ENCODE measurements at places on chromosomes 16 and 17. TPM values are rescaled to one million over a fixed set of nuclear protein-coding genes. Genes with fewer than 3 reads are reported as not detected.

- DNase-seq, result peak; percentile 30
These were observed 146.1 kb upstream of the TOM1L1 start for GRCh38 chr17:54754560-54754959.

GRCh38 chr17:67492251-67492740 lies 115.2 kb downstream of the PITPNC1 start:
- DNase-seq, result no peak

- no peak for DNase-seq
These were observed 65.7 kb upstream of the NPEPPS start for GRCh38 chr17:47465165-47465564.

- no peak for DNase-seq
These were observed 18.8 kb downstream of the CLUAP1 start for GRCh38 chr16:3519581-3519980.

DNA sequence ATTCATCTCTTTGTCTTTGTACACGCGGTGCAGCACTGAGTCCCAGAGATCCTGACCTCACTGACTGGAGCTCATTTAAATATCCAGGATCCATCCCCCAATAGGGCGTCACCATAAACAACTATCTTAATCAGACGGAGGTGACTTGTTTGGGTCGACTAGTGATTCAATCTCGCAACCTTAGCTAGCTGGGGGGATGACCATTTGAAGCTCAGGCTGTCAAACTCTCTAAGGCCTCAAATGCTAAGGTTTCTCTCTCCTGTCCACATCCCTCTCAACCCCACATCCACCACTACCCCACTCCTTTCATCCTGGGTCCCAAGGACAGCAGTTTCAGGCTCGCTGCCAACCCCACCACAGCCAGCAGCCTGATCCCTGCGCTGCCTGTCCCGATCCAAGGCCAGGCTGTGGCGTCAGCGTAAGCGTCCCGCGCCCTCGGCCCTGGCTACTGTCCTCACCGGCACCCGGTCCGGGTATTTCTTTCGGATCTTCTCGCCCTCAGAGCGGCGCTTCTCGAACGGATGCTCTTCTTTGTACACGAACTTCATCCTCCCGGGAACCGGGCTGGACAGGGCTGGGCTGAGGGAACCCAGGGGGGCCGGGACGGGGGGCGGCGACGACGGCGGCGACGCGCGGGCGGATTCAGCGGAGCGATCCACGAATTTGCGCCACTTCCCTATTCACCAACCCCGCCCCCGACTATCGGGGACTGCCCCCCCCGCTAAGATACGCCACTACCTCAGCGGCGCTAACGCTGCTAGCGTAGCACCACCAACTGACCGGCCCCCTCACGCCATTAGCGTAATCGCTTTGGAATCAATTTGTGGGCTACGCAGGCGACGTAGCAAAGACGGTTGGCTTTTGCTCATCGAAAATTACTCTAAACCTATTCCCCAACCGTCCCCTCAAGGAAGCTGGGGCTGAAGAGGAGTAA lies at the start of gene GABARAP:
Gene GABARAP, minus strand, starts transcription at position 667 of the 934 bp plus-strand sequence. Its CDS starts 119 bp downstream, at position 548.
- DNase-seq, result peak; percentile 92

GRCh38 chr17:80565343-80566053 lies 20.9 kb downstream of the RPTOR start:
- DNase-seq, result no peak

GRCh38 chr16:13919330-13919682 lies 648 bp upstream of the ERCC4 start:
- DNase-seq, result no peak

DNA sequence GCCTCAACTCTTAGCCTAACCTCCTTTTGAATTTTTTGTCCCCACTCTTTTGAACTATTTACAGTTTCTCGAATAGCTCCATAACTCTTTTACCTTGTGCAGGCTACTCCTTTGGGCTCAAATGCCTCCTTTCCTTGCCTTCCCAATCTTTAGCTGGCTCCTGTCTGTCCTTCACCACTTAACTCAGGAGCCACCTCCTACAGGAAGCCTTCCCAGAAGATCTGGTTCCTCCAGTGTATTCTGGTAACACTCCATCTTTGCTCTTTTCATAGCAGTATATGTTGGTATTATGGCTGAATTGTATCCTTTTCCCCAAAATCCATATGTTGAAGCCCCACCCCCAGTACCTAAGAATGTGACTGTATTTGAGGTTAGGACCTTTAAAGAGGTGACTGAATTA lies 9.0 kb upstream of the GRB2 start:
- DNase-seq, result no peak

DNA sequence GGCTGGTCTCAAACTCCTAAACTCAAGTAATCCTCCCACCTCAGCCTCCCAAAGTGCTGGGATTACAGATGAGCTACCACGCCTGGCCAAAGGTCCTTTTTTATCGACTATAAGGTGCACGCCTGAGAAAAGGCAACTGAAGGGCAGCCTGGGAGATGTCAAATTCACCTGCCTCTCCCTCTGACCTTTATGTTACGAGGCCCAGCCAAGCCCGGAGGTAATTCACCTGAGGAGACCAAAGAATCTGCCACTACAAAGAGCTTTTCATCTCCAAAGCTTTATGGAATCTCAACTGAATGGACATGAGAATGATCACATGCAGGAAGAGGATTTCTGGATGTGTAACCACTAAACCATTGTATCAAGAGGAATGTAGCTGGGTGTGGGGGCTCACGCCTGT lies 37.2 kb downstream of the LYRM1 start:
- no peak for DNase-seq

- DNase-seq, result peak; percentile 41
These were observed 6.7 kb upstream of the CCDC92B start for GRCh38 chr17:2755891-2756724.

GRCh38 chr16:47317465-47318240 lies 143.2 kb downstream of the ITFG1 start:
- no peak for DNase-seq

DNA sequence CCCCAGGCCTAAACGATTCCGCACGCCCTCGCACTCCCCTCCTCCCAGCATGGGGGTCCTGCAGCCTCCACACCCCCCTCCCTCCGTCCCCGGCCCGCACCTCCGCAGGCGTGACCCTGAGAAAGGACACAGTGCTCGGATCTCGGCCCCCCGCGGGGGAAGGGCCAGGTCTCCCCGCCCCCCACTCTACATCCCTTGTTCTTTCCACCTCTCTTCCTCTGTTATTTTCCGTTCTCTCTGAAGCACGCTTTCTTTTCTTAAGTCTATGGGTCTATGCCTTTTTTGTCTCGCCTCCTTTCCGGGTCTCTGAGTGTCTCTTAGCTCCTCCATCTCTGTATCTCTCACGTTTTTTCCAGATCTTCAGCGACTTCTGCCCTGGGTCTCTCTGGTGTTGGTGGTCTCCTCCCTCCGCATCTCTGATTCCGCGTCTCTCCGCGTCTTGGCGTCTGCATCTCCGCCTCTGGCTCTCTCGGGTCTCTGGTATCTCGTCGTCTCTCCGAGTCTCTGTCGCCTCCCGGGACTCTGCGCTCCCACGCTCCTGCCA lies 2.1 kb upstream of the HES7 start:
- no peak for DNase-seq

- DNase-seq, result no peak
These were observed 31.1 kb downstream of the PPM1E start for GRCh38 chr17:58786586-58787295.

GRCh38 chr17:74276051-74276476 lies 2.0 kb downstream of the DNAI2 start:
- DNase-seq, result no peak

- no peak for DNase-seq
These were observed 25.6 kb downstream of the LRRC75A start for GRCh38 chr17:16466407-16466806.

DNA sequence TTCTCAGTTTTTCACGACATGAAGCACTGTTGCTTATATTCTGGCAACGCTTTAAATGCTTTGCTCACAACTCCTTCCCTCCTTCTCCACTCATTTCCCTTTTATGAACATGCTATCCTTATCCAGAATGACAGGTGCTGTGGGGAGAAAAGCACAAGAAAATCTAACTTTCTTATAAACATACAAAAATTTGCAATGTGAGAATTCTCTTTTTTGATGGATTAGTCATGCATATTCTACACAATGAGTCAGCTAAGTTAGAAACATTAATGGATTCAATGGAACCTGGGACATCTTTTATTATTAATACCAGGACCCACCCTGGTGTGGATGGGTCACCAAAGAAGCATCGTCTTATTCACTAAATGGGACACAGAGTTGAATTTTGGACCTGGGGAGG lies 234.6 kb upstream of the CDH5 start:
- no peak for DNase-seq

DNA sequence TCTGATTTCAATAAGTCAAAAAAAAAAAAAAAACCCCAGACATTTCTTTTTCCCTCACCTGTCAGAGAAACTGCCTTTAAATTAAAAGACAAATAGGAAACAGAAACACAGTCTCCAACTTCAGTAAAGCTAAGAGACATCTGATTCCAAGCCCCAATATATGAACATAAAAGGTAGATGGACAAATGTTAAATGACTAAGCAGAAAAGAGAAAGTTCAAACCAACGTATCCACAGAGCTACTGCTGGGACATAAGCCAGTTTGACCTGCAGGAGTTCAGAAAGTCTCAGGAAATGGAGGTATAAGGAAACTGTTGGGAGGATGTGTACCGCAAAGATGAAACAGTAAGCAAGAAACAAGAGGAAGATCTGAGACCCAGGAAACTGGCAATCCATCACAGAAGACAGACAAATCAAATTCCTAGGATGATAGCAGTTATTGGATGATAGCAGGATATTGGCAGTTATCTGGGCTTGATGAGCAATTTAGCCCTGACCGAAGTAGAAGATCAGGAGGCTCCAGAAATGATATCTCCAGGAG lies 135.0 kb downstream of the BRIP1 start:
- no peak for DNase-seq

GRCh38 chr17:68771867-68772515 lies 170.8 kb upstream of the FAM20A start:
- no peak for DNase-seq

DNA sequence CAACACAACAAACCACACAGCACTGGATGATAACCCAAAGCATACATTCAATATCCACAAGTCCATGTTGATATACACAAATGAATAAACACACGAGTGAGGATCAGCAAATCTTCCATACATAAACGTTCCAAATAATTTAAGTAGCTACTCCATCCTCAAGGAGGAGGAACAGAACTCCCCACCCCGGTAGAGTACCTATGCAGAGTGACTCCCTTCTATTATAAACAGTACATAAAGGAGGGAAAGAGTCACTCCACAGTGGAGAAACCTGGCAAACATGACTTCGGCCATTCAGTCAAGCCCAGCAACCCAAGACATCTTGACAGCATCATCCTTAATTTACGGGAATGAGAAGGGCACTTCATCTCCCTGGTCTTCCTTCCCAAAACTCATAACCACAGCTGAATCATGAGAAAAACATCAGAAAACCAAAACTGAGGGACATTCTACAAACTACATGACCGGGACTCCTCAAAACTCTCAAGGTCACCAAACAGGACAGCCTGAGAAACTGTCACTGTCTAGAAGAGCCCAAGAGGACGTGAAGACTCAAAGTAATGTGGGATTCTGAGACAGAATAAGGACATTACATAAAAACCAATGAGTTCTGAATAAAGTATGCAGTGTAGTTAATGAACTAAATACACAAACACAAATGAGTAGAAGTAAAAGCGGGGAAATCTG lies 5.6 kb downstream of the USP22 start:
- no peak for DNase-seq

DNA sequence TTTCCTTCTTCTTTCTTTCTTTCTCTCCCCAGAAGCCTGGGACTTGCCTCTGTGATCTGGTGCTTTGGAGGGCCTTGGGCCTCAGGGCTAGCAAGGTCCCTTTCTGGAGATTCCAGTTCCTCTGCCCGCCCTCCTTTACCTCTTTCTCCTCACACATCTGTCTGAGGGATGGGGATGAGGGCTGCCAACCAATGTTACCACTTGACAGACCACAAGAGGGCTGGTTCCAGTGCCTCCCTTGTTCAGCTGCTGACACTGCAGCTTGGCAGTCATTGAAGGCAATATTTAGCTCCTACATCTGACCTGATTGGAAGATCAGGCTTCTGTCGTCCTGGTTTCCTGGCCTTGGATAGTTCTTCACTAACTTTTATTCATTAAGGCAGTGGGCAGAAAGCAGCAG lies 3.6 kb upstream of the ZNF652 start:
- DNase-seq, result peak; percentile 14

- no peak for DNase-seq
These were observed 12.8 kb downstream of the MGAT5B start for GRCh38 chr17:76880971-76881370.

GRCh38 chr16:5917436-5918195 lies 820.0 kb upstream of the EEF2KMT start:
- no peak for DNase-seq

GRCh38 chr17:81550285-81550684 lies 1.9 kb downstream of the FAAP100 start:
- no peak for DNase-seq

DNA sequence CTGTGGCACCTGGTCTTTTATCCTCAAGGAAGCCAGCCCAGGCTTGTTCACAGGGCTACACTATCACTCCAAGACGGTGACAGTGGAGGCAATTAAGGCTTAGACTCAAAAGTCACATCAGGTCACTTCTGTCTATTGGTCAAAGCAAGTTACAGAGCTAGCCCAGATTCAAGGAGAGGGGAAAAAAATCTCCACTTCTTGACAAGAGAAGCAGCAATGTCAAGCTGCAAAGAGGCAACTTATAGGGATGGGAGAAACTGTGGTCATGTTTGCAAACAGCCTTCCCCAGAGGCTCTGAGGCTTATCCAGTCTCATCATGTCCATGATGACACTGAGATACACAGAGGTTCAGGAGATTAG lies 31.6 kb downstream of the SERPINF1 start:
- no peak for DNase-seq

- peak; percentile 62 for DNase-seq
These were observed 685 bp downstream of the FASN start for GRCh38 chr17:82097184-82097918.

- no peak for DNase-seq
These were observed 4.7 kb downstream of the PPP1R1B start for GRCh38 chr17:39631403-39631802.

- DNase-seq, result peak; percentile 69
These were observed 51.8 kb upstream of the JPH3 start for GRCh38 chr16:87550495-87550961.

DNA sequence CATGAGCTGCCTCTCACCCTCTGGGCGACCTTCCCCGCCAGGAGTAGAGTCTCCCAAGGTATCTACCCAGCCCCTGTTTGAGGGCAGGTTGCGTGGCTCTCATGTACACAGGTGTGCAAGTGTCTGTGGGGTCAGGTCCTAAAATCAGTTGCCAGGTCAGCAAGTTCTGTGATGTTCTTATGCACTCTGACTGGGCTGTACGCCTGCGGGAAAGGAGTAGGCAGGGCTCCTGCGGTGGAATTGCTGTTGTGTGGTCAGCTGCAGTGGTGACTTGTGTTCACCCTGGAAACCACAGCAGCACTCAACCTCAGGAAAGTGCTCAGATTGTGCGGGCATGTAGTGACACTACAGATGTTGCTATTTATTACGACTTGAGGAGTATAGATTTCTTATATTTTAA lies 19.4 kb downstream of the NARF start:
- DNase-seq, result no peak

Gene GPR179
- 0.97 TPM for total RNA-seq

Gene UTS2R
- total RNA-seq, result not detected

Gene CD19
- total RNA-seq, result not detected

Gene MBTPS1
- total RNA-seq, result 79.7 TPM

Gene TBC1D3D
- total RNA-seq, result 0.64 TPM

Gene TOM1L1
- 16.7 TPM for total RNA-seq

Gene AARS1
- 60.4 TPM for total RNA-seq

Gene ASPA
- total RNA-seq, result not detected

Gene ARSG
- 9.8 TPM for total RNA-seq

Gene CCL17
- total RNA-seq, result not detected
